Endothelial cell of umbilical vein (primary cell): ENCODE measurements at places on chromosomes 2 and 18. TPM values are rescaled to one million over a fixed set of nuclear protein-coding genes. Genes with fewer than 3 reads are reported as not detected.

Gene TTL
- 66.8 and 71.0 TPM in 2 replicates for total RNA-seq

- no peak for DNase-seq
- no peaks in the 10 kb centered on the region for H3K4me1 ChIP-seq
- H3K27me3 ChIP-seq: no peaks in the 10 kb centered on the region
- H3K36me3 ChIP-seq: peaks cover 30% of the 10 kb centered on the region
Observed at GRCh38 chr2:75655861-75656260, 9.3 kb downstream of the MRPL19 start.

DNA sequence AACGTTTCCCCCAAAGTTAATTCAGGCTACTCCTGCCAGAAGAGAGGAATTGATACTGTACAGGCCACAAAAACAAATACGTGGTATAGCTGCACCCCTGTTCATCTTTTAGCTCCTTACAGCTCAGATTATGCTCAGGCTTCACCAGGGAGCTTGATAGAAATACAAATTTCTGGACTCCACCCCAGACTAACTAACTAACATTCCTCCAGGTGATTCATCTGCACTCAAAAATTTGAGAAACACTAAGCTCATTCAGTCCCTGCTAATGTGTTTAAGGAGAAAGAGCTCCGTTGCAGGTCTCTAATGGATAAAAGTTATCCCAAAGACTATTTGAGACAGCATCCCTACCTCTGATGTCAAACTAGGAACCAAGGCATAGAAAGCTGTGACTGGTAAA, 36.8 kb upstream of the UNC80 start:
- H3K27ac ChIP-seq: no peak overlapping the region
- no peak for DNase-seq
- no peaks in the 10 kb centered on the region for H3K36me3 ChIP-seq
- no peak overlapping the region for H3K4me3 ChIP-seq
- H3K27me3 ChIP-seq: no peaks in the 10 kb centered on the region
- no peaks in the 10 kb centered on the region for H3K4me1 ChIP-seq

Gene DSG4
- not detected in 2 replicates for total RNA-seq

- no peaks in the 10 kb centered on the region for H3K36me3 ChIP-seq
- no peak for DNase-seq
- H3K4me3 ChIP-seq: no peak overlapping the region
- no peaks in the 10 kb centered on the region for H3K4me1 ChIP-seq
- H3K27ac ChIP-seq: no peak overlapping the region
Observed at GRCh38 chr2:228038967-228039366, 142.5 kb downstream of the SPHKAP start.

Gene GALM
- 5.4 and 6.1 TPM in 2 replicates for total RNA-seq

DNA sequence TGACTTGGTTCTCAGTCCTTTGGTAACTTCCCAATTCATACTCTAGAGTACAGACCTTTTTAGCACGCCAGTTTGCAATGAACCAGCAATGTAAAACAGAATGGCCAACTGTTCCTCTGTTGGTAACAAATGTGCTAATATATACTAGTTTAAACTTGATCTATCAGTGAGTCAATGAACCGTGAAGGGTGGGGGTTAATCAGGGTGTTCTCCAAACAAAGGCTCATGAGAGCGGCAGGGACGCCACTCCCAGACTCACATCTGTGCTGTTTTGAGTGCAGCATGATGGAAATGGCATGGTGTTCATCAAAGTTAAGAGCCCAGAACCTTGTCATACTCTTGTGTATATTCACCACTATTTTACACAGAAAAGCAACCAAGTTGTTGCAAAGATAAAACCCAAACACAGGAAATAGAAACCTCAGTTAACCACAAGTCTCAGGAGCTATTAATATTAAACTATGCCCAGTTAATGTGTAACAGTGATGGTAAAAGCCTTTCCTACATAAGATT, 70.3 kb downstream of the CERKL start:
- H3K4me1 ChIP-seq: no peaks in the 10 kb centered on the region
- H3K27me3 ChIP-seq: no peaks in the 10 kb centered on the region
- DNase-seq: no peak
- H3K27ac ChIP-seq: no peak overlapping the region
- no peak overlapping the region for H3K4me3 ChIP-seq

DNA sequence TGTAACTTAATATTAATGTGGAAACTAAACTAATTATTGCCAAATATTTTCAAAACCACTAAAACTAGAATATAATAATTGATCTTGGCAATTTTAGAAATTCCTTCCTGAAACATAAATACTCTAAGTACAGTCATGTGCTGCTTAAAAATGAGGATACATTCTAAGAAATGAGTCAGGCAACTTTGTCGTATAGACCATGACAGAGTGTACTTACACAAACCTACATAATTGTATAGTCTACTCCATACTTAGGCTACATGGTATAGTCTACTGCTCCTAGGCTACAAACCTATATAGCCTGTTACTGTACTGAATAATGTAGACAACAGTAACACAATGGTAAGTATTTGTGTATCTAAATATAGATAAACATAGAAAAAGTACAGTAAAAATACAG, 27.6 kb downstream of the FEZ2 start:
- H3K27ac ChIP-seq: peak overlapping the region; percentile 98
- peaks cover 2% of the 10 kb centered on the region for H3K36me3 ChIP-seq
- peaks cover 74% of the 10 kb centered on the region for H3K4me1 ChIP-seq

GRCh38 chr18:60826346-60826745, 453.8 kb upstream of the MC4R start:
- no peak for DNase-seq
- no peak overlapping the region for H3K27ac ChIP-seq
- no peaks in the 10 kb centered on the region for H3K4me1 ChIP-seq
- no peak overlapping the region for H3K4me3 ChIP-seq
- H3K36me3 ChIP-seq: no peaks in the 10 kb centered on the region
- H3K27me3 ChIP-seq: no peaks in the 10 kb centered on the region

DNA sequence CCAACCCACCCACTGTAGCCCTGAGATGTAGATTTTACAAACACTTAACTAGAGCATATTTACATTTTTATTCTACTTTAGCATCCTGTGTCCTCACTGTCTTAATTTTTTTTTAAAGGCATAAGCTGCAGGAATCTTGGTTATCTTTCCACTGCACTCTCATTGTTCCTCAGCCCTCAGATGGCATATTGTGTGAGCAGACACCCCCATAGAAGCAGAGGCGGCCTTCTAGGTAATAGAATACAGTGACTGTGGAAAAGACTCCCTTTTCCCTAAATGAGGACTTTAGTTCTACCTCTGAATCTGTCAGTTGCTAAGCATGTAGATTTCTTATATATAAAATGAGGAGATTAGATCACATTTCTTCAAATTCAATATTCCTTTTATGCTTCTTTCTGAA, 543.5 kb upstream of the SPHKAP start:
- H3K27me3 ChIP-seq: no peaks in the 10 kb centered on the region
- H3K36me3 ChIP-seq: no peaks in the 10 kb centered on the region
- H3K4me3 ChIP-seq: no peak overlapping the region
- no peak overlapping the region for H3K27ac ChIP-seq
- no peaks in the 10 kb centered on the region for H3K4me1 ChIP-seq

Gene CNNM3
- 13.0 and 13.5 TPM in 2 replicates for total RNA-seq

DNA sequence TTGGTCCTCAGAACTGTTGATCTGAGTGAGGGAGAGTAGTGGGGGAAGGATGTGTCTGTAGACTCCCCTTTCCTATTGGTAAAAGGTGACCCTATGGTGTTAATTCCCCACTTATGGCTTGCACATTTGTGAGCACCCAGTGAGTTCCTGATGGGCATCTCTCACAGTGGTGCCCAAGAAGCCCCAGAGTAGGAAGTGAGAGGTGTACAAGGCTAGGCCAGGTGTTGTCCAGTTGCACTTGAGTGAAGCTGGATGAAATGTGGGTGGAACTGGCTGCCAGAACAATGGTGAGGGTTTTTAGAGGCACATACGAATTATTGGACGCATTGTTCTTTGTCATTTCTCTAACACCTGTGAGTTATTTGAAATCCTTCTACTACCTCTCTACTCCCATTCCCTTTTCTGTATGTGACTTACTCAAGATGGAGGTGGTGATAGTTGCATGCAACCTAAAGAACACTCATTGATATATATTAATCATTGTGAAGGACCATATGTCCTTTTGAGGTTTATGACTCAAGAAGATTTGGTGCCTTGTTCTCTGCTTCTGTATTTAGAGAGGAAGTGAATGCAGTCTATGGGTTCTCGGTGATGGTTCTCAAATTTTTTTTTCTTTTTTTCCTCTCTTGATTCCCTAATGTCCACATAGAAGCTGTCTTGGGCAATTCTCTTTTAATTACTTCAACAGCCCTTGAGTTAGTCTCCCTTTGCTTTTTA, 162.7 kb downstream of the FSHR start:
- no peaks in the 10 kb centered on the region for H3K27me3 ChIP-seq
- H3K4me3 ChIP-seq: no peak overlapping the region
- no peak for DNase-seq

DNA sequence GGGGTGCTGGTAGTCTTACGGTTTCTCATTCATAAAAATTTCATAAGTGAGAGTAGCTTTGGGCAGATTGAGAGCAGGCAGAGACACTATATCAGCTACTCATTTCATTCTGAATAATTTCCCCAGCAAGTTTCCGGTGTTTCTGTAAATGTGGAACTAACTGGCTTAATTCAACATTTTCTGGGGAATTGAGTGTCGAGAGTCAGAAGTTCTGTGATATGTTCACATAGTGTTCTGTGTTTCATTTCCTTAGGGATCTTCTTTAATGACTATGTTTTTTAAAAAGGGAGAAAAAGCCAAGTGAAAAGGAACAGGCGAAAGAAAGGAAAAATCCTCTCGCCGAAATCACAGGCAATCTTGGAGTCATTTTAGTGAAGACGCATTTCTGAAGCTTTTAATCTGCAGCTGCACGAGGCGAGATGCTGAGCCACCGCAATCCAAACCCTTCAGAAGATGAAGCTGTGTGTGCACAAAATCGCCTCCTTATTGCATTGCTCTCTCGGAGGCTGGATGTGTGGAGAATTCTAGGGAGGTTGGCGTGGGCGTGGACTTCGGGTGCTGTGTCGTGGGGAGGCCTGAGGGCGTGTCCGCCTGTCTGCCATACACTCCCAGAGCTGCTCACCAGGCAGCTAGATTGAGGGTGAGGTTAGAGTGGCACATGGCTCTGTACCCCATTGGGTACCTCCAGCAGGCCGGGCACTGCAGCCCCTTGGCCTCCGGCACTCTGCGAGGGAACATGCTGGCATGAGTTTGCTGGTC, 38.4 kb upstream of the HDAC4 start:
- H3K36me3 ChIP-seq: no peaks in the 10 kb centered on the region
- H3K4me3 ChIP-seq: no peak overlapping the region
- H3K4me1 ChIP-seq: no peaks in the 10 kb centered on the region
- no peak overlapping the region for H3K27ac ChIP-seq
- no peak for DNase-seq

DNA sequence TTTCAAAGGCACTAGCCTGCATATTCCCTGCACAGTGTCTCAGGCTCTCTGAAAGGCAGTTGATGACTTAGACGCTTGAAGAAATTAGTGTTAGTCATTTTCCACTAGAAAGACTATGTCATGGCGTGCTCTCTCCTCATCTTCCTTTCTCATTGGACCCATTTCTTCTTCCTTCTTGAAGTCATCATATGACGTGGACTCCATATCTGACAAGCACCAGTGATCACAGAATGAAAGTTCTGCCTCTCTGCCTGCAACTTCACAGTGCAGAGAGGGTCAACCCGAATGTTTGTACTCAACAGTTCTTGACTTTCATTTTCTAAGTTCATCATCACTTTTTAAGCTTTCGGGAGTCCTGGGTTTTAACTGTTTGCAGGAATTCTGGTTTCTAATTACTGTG, 63.7 kb upstream of the CYRIA start:
- peaks cover 24% of the 10 kb centered on the region for H3K27me3 ChIP-seq
- H3K4me3 ChIP-seq: no peak overlapping the region
- no peaks in the 10 kb centered on the region for H3K4me1 ChIP-seq
- no peaks in the 10 kb centered on the region for H3K36me3 ChIP-seq

DNA sequence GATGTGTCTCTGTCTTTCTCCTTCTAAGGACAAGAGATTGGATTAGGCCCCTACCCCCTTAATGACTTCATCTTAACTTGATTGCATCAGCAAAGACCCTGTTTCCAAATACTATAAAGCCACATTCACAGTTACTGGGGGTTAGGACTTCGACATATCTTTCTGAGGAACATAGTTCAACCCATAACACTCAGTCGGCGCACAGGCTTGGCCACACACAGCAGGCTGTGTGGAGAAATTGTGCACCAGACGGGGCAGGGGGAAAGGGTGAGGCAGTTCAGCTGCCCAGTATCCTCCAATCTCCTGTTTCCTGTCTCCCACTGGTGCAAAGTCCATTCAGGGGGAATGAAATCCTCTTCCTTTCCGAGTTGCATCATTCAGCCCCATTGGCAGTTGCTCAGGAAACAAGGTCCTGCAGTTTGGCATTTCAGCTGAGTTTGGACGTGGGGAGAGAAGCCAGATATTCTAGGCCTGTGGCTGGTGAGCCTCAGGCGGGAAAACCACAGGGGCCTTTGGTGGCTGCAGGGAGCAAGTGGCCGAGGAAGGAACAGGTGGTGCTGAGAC, 9.4 kb upstream of the RAPGEF4 start:
- no peaks in the 10 kb centered on the region for H3K4me1 ChIP-seq
- no peak overlapping the region for H3K27ac ChIP-seq
- no peak overlapping the region for H3K4me3 ChIP-seq
- H3K27me3 ChIP-seq: no peaks in the 10 kb centered on the region
- no peaks in the 10 kb centered on the region for H3K36me3 ChIP-seq
- peak; percentile 31 for DNase-seq

Gene ANKRD44
- total RNA-seq: 6.1 and 8.1 TPM in 2 replicates

DNA sequence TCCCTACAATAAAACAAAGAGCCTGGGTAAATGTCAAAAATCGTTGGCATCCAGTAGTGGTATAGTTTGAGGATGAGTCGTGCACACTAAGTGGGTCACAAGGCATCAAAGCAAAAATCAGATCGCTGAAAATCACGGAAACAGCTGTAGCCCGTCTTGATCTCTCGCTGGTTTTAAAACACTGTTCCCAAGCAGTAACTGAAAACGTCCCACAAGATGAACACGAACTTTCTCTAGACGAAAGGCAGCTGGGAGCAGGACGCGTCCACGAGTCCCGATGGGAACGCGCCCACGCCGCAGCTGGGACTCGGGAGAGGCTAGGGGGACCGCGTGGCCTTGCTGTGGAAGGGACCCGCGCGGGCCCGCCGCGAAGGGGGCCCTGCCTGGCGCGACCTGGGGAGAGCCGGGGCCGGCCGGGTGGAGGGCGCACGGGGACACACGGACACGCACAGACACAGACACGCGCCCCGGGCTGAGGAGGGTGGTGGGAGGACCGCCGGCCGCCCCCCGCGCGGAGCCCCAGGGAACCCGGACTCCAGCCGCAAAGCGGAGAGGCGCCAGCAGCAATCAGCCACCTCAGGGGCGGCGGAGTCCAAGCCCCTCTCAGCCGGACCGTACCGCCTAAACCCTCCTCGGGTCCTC, 651 bp downstream of the STK17B start:
- peaks cover 42% of the 10 kb centered on the region for H3K4me1 ChIP-seq
- H3K27me3 ChIP-seq: peaks cover 17% of the 10 kb centered on the region
- H3K27ac ChIP-seq: peak overlapping the region; percentile 69
